ENCODE measurements at places on chromosomes 6 and 20.

DNA sequence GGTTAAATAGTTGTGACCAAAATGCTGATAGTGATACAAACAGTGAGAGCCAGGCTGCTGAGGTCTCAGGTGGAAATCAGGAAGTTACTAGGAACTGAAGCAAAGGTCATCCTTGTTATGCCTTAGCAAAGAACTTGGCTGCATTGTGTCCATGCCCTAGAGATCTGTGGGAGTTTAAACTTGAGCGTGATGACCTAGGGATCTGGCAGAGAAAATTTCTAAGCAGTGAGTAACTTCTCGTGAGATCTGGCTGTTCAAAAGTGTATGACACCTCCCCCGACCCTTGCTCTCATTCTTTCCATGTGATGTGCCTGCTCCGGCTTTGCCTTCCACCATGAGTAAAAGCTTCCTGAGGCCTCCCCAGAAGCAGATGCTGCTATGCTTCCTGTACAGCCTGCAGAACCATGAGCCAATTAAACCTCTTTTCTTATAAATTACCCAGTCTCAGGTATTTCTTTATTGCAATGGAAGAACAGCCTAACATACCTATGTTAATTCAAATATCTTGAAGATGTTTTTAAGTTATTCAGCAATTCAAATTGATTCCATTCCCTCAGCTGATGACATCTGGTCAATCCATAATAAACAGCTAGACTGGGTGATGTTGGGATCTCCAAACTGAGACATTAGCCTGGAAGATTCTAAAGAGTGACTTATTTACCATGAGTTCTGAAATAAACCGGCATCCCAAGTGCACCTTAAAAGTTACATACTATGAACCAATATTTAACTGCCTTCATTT is 33.8 kb downstream of the KIF16B start:
- DNase-seq = no peak

- no peak for DNase-seq
Measured at GRCh38 chr20:25076731-25077609, 5.0 kb downstream of the VSX1 start.

DNA sequence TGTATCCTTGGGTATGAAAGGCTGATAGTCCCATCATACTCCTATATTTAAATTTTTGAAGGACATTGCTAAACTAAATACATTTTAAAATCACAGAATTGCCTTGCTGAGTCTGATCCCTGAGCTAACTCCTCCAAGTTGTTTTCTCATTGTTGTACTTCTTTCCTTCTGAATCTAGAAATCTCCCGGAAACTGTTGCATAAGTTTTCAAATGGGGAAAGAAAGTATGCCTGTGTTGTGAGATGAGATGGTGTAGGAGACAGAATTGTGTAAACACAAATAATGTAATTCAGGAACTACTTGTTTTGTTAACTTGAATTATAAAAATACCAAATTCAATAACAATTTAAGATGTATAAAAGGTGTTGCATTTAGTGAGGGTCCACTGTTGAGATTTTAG is 7.3 kb downstream of the PNRC1 start:
- DNase-seq = no peak

DNA sequence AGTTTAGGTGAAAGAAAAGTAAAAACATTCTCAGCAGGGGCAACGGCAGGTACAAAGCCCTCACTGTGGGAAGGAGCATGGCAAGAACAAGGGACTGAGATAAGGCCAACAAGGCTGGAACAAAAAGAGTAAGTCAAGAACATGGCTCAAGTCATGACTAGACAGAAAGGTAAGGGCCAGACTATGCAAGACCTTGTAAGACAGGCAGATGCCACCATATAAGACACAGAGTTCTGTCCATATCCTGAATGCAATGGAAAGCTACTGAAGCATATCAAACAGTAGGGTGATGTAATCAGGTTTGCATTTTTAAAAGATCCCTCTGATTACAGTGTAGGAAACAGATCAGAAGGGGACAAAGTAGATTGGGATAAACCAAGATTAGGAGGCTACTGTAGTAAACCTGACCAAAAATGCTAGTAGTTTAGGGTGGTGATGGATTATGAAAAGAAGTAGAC is 5.5 kb downstream of the REV3L start:
- no peak for DNase-seq

- DNase-seq = peak; percentile 20
Measured at GRCh38 chr6:134063966-134064445, 11.6 kb upstream of the SLC2A12 start.

- DNase-seq = no peak
Measured at GRCh38 chr6:35719830-35720733, 16.8 kb upstream of the ARMC12 start.

- DNase-seq = no peak
Measured at GRCh38 chr6:37338745-37339255, 15.0 kb upstream of the RNF8 start.

GRCh38 chr6:71454056-71454455 is 165.4 kb downstream of the OGFRL1 start:
- DNase-seq = no peak

GRCh38 chr6:105620878-105621277 is 218.0 kb upstream of the PREP start:
- DNase-seq = no peak

DNA sequence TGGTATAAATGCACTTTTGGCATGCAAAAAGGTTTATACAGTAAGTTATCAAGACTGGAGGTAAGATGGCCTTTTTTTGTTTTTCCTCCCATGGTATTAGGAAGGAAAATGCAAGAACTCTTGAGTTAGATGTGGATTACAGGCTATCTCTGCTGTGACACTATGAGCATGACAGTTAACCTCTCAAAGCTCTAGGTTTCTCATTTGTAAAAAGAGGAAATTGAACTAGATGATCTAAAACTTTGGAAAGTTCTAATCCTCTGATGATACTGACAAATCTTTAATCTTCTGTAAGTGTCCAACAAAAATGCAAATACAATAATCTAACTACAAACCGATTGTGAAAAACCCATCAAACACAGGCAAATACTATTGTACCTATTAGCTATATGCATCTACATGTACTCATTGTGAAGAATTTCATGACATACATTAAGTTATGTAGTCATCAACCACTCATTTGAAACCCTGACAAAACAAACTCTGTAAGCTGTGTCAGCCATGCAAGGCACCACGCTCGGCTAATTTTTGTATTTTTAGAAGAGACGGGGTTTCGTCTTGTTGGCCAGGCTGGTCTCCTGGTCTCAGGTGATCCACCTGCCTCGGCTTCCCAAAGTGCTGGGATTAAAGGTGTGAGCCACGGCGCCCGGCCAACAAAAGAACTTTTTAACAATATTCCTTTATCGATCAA is 4.2 kb downstream of the CDK19 start:
- no peak for DNase-seq

DNA sequence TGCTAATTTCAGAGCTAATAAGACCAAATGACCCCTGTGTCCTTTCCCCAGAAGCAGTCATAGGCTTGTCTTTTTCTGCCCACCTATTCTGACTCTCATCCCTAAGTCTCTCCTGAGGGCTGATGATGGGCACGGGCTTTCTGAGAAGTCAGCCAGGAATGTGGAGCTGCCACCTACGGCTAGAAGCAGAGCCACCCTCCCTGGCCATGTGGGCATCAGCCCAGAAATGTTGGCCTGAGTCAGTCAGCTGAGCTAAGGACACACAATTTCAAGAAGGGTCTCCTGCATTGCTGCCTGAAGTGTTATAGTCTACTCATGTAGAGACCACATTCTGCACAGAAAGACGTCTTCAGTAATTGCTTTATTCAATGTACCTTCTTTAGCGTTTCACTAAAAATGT is 17.1 kb downstream of the MYLIP start:
- DNase-seq = no peak

DNA sequence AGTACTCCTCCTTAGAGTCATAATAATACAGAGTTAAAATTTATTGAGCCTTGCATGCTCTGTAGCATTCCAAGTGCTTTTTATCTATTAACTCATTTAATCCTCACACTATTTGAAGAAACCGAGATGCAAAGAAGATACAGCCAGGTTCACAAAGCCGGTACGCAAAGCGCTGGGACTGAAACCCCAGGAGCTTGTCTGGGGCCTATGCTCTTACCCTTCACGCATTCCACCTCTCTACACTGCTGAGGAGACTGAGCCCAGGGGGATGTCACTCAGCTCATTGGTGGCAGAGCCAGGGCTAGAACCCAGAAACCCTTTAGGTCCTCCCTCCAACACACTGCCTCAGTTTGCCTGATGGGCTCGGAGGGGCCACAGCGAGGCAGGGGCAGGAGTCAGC is 19.7 kb upstream of the MRPS18A start:
- DNase-seq = no peak

DNA sequence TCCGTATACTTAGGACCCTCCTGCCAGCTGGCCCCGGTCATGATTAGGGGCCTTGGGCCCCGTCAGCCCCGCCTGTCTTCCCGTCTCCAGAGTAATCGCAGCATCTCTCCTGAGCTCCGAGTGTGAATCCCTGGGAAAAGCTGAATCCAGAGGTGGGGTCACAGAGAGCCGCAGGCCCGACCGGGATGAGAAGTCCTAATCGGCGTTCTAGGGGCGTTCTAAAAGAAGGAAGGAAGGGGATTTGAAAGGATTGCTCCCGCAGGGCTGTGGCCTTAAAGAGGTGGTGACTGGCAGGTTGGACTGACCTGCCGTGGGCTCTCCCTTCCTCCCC is 371 bp downstream of the HMGN4 start:
- DNase-seq = no peak

All from stimulated activated naive CD4-positive, alpha-beta T cell (primary cell).